Astrocyte of the spinal cord (primary cell): ENCODE measurements at places on chromosomes 6 and 20.
A peak's percentile ranks its signal among the peaks of the same experiment; 100 is the strongest.

DNA sequence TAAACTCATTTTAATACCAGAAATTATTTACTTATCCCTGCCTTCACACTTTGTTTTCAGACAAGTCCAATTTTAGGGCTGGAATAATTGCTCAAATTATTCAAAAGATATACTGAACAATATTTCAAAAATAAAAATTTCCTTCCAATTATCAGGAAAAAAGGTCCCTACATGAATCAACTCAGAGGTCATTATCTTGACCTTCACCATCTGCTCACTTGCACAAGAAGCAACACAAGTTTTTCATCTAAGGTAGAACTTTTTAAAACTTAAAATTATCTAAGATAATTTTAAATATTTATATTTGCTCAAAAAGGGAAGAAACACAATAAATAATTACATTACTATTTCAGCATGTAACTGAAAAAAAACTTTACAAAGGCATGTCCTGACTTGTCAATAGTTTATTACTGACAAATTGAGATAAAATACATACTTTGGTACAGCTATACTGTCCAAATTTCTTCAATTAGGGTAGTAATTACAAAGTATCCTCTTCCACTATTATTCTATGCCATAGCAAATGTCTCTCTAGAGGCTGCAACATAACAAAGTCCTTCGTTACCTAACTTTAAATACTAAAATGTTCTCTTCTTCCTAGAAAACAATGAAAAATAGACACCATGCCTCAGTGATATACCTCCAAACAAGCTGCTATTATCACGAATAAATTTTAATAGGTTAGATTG is 2.4 kb downstream of the CEP85L start:
- no peak for DNase-seq

DNA sequence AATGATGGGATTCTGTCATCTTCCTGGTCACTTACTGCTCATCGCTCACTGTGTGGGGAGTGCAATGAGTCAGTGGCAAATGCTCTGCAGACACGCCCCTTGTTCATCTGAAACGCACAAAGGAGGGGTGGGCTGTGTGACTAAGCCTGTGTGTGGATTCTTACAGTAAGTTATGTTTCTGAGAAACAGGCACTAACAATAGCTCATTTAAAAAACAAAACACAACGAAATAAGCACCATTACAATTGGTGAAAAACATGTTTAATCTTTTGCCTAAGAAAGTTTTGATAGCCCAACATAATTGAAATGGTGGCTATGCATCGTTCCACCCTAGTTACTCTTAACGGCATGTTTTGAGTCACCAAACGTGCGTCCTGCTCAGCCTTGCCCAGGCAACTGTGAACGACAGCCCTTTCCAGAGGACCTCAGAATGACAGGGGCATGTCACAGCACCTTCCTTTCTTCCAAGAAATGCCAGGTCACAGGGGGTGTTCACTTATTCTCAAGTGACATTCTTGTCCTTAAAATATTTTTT is 118.4 kb upstream of the SGK1 start:
- peak; percentile 97 for DNase-seq

GRCh38 chr20:49219924-49220831 is 962 bp downstream of the DDX27 start:
- DNase-seq: no peak

- DNase-seq: peak; percentile 95
Measured at GRCh38 chr6:158057213-158057987, 75.7 kb downstream of the SYNJ2 start.

GRCh38 chr20:17859002-17859615 is 109.5 kb downstream of the SNX5 start:
- no peak for DNase-seq

- no peak for DNase-seq
Measured at GRCh38 chr6:43801495-43802181, 31.6 kb downstream of the VEGFA start.

- DNase-seq: peak; percentile 77
Measured at GRCh38 chr6:43436577-43437282, 9.4 kb downstream of the ABCC10 start.

DNA sequence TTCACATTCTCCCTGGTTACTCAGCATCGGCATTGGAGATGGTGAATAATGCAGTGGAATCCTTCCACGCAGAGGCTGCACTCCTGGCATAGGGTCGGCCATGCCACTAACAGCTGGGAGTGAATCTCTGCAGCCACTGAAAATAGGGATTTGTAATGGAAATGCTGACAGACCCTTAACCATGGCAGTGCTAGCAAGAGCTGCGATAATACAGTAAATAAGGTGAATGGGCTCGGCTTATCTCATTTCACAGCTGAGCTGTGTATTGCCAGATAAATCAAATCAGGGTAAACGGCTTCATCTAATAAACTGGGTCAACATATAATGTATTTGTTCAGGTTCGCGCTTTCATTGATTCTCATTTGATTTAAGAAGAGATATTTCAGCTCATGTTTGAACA is 156.8 kb downstream of the SLC35B3 start:
- no peak for DNase-seq

DNA sequence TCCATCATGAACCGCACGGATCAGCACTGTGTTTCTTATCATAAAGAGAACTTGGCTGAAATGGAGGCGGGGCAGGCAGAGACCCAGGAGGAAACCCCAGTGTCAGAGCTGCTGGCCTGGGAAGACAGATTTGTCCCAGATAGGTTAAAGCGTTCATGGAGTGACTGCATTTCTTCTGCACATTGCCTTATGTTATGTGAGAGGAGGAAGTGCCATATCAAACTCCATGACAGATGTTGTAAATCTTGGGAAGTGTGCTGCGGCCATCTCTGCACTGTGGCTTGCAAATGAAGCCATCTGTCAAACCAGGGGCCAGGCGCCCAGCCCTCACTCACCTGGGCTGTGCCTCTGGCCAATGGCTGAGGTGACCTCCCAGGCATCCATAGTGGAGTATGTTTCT is 163.0 kb downstream of the SLC24A3 start:
- no peak for DNase-seq

GRCh38 chr6:11604836-11605506 is 67.4 kb downstream of the TMEM170B start:
- DNase-seq: no peak

DNA sequence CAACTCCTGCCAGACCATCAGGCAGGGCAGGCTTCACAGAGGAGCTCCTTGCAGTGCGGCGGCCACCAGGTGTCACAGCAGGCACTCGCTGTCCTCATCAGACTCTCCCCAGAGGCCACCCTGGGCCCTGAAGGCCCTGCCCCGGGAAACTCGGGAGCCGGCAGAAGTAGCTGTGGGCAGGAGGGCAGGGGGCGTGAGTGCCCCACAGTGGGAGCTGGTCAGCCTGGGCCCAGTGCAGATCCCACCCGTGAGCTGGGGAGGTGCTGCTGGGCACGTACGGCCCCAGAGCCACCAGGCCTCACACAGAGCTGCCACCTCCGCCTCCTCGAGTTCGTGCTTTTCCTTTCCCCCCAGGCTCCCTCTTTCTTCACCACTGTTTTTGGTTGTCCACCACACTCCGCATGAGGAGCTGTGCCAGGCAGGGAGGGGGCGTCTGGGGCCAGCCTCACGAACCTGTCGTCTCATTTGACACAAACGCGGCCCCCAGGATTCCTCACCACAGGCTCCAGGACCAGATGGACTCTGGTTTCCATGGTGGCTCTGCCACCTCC is 33.8 kb downstream of the FRMD1 start:
- no peak for DNase-seq

- peak; percentile 95 for DNase-seq
Measured at GRCh38 chr6:134178161-134179044, 126.0 kb upstream of the SLC2A12 start.

GRCh38 chr20:45965169-45966002 is 6.6 kb downstream of the ZNF335 start:
- no peak for DNase-seq

GRCh38 chr6:42010185-42010891 is 40.0 kb upstream of the TAF8 start:
- no peak for DNase-seq

DNA sequence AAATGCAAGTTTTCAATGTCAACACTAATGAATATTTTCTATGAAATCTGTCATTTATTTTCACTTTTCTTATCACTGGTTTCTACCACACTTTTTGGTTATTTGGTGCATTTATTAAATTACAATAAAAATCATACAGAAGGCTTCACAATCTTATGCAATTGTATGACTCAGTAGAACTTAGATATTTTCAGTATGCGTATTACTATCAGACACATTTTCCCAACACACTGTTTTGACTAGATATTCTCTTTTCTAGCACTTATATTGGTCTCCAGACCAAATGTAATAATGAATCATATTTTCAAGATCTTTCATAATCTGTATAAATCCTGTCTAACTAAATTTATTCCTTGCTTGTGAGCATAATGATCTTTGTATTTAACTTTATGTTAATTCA is 74.1 kb downstream of the FAM83B start:
- no peak for DNase-seq

- DNase-seq: no peak
Measured at GRCh38 chr6:106182455-106182854, 96.3 kb downstream of the PRDM1 start.

GRCh38 chr6:139017227-139017626 is 11.3 kb upstream of the ABRACL start:
- DNase-seq: peak; percentile 39

DNA sequence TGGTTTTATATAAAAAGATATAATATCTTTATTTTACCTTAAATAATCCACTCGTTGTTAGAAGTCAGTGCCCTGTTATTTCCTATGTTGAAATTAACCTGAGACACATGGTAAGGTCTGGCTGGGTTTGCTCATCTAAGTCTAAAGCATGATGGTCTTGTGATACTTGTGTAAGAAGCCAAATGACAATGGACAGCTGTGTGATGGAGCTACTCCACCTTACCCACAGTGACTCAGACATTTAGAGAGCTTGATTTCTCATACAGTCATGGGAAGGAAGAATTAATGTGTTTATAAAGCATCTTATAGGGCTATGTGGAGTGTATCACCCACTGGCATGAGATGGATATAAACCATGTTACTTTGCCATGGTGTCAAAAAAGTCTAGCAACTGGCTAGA is 11.7 kb downstream of the CTCFL start:
- peak; percentile 2 for DNase-seq

DNA sequence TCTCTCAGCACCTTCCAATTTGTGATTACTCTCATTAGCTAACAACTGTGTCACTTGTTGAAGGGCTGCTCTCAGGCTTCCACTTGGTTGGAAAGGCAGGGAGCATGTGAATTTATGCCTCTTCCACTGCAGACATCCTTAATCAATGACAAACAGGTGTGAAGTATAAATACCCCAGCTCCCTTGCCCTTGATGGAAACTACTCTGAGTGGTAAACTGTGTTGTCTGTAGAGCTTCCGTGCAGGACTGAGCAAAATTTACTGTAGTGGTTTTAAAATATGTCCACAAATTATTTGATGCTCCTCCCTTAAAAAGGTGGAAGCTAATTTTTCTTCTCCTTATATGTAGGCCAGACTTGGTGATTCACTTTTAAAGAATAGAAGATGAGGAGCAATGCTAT is 253.0 kb upstream of the TBX18 start:
- no peak for DNase-seq

DNA sequence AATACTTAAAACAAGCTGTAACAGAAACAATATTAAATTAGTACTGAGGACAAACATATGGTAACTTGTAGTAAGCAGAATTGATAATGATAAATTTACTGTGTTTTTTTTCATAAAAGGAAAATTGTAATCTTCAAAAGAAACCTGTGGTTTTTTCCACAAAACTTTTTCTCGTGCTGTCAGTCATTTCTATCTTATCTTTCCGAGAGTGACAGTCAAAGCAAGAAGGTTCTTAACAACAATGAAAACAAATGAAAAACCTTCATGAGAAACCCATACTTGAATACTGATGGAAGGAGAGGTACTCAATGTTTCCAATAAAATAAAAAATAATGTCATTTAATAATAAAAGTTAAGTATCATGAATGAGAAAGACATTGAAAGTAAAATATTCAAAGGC is 174.0 kb downstream of the TBC1D32 start:
- no peak for DNase-seq

- no peak for DNase-seq
Measured at GRCh38 chr6:18392346-18392877, 5.3 kb downstream of the RNF144B start.

DNA sequence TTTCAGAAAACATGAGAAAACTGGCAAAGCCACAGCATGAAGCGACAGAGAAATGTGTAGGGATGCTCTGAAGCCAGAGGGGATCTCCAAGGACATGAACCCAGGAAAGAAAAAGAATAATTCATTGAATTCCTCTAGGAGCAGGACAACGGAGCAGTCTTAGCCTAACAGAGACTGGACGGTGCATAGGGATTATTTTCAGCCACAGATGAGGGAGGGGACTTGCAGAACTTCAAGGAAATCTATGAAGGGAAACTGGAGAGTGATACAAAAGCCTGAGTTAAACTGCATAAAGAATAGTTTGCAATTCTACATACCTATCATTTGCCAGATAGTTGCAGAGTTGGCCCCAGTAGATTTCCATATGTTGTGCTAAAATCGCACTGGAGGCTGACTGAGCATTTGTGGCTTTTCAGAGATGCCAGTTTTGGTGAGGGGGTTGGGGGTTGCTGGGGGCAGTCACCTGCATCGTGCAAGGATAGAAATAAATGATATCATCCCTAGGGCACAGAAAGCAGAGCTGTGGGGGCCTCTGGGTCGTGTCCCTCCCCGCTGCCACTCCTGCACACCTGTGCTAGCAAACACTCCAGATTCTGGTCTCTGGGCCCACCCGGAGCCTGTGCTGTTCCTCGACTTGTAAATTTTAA is 443.2 kb upstream of the JARID2 start:
- DNase-seq: no peak

DNA sequence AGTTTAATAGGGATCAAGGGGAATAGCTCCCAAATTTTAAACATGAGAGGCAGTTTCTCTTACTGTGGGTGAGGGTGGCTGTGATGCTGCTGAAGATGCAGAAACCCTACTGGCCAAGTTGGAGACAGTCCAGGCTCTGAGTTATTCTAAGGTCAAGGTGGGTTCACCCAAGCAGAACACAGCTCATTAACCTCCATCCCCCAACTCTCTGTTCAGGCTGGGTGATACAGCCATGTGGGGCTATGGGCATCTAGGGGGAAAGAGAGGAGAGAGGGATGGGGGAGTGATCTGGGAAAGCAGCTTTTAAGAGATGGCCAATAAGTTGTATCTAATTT is 18.9 kb upstream of the TRAM2 start:
- DNase-seq: peak; percentile 54

DNA sequence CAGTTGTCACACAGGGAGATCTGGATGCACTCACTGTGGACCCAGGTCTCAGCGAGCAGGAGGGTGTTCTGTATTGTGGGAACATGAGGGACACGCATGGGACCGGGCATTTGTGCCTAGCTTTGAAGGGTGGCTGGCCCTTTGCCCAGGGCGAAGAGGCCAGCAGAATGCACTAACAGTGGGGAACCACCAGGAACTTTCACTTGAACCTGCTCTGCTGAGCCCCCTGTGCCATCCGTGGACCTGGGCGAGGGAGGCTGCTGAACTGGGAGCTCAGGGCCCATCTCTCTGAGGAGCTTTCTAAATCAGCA is 1.2 kb upstream of the ULBP2 start:
- no peak for DNase-seq

- no peak for DNase-seq
Measured at GRCh38 chr20:2557873-2558580, 21.7 kb downstream of the TMC2 start.

GRCh38 chr6:132746048-132746447 is 11.7 kb downstream of the VNN2 start:
- DNase-seq: no peak
